ENCODE measurements at places on chromosomes 2 and 18. TPM values are rescaled to one million over a fixed set of nuclear protein-coding genes. Genes with fewer than 3 reads are reported as not detected.

GPBAR1 gene
- 0.31 TPM for total RNA-seq

PTH2R gene
- total RNA-seq, result not detected

MARCHF7 gene
- 58.8 TPM for total RNA-seq

SERPINB11 gene
- total RNA-seq, result not detected

CCL20 gene
- 4.2 TPM for total RNA-seq

TXNDC2 gene
- total RNA-seq, result 0.45 TPM

CHRNA1 gene
- total RNA-seq, result not detected

REEP1 gene
- total RNA-seq, result 0.88 TPM
